ENCODE measurements at places on chromosomes 2 and 18.
A peak's percentile ranks its signal among the peaks of the same experiment; 100 is the strongest.

DNA sequence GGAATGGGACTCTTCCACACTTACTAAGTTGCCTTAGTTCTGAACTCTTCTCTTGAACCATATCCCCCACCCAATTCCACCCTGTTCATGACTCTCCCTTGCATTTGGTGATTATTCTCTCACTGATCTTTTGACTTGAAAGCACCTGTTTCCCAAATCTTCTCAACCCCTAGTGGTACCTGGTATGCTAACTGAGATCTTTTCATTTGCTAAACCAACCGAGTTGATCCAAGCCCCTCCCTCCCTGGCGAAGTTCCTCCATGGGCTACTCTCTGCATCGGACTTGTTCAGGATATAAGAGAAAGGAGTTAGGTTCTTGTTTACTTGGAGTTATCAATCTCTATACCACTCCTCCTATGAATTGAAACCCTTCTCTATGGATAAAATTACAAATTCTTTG is 593.5 kb downstream of the BCL11A start:
- no peak for DNase-seq

DNA sequence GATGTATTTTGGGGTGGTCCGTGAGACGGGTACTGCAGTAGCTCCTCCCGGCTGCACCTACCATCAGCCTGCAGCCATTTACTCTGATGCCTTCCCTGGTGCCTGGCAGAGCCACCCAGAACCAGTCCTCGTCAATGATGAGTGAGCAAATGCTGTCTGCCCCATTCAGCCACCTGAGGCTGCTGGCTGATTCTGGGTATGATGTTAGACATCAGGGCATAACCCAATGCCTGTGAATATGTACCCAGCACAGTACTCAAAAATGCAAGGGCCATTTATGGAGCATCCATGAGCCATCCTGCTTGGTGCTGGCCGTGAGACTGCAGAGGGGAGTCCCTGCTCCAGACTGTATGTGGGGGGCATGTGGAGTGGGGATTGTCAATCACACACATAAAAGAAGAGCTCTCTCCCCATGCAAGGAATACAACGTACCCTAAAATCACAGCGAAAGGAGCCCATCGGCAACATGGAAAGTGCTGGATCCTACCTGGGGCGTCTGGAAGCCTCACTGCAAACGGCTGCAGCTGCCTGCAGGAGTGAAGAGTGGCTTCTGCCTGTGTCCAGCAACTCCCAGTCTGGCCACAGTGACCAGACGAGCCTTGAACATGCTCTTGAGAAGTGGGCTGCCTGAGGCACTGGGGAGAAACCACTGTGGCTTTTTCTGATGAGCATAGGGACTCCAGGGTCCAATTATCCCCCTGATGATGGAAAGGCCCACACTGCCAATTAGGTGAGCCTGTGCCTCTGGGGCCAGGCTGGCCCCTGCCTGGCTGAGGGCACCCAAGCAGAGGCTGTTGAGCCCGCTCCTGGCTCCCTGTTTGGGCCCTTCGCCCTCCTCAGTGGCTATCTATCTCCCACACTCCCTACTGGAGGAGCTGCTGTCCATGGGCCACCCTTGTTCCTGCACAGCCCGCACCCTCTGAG is 2.4 kb upstream of the OR6B2 start:
- no peak for DNase-seq

DNA sequence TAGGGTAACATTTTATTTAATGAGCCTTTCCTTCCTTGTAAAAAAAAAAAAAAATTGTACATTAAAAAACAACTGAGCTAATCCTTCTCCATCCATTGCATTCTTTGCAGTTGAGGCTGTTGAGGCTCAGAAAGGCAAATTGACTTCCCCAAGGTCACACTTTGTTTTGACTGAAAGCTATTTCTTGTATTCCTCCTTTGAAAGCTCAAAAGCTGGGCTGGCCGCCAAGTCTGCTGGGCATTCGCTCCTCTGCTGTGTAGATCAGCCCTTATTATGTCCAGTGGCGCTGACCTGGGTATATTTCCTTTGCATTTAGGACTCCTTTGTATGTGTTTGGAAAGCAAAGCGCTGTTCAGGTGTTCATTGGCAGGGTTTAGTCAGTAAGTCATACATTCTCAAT is 44.0 kb downstream of the SGPP2 start:
- no peak for DNase-seq

- no peak for DNase-seq
These were observed 15.5 kb downstream of the FOSL2 start for GRCh38 chr2:28407976-28408690.

GRCh38 chr2:111701266-111701665 is 182.7 kb downstream of the ANAPC1 start:
- no peak for DNase-seq

- peak; percentile 43 for DNase-seq
These were observed at the start of gene DAW1 for GRCh38 chr2:227871375-227871791. Gene DAW1 (plus strand): TSS chr2:227871631. CDS start chr2:227871690, 59 bp downstream.

- no peak for DNase-seq
These were observed 1.2 kb upstream of the ASB1 start for GRCh38 chr2:238425505-238425978.

DNA sequence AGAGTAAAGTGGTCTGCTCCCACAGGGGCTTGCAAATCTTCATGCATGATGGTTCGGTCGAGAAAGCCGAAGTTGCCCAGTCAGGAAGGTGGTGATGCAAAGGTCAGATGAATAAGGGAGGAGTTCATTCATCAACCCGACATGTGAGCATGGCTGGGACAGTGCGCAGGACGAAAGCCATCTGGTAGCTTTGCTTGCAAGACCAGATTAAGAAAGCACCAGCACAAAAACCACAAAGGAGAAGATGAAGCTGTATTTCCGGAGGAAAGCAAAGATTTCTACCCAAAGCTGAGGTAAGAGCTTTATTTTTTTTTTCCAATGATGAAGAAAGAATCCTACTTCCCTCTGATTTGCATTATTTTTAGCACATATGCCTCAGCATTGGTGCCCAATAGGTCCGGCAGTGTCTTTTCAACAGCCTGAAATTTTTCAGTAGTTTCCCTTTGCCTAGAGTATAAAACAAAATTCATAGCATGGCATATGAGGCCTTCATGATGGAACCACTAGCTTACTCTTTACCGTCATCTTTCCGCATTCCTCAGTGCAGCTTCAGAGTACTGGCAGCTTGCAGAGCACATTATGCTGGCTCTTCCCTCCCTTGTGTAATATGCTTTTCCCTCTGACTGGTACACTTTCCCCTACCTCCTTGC is 112.0 kb upstream of the THOC1 start:
- DNase-seq = no peak

- peak; percentile 40 for DNase-seq
These were observed 138.1 kb downstream of the PTGR3 start for GRCh38 chr18:75070625-75071483.

DNA sequence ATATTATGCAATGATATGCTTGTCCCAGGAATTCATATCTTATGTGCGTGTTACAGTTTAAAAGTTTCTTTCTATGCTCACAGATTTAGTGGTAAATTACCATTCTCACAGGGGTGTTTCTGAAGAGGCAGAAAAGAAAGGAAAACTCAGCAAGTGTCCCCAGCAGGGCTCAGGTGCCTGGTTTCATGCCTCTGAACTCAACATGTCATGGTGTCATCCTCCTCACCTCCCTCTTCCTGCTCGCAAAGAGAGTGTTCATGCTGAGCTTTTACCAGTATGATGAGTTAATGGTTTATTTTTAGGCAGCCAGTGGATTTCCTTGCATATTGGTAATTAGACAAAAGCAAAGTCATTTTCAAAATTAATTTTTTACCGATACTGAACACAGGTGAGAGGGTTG is 492.9 kb upstream of the ZEB2 start:
- no peak for DNase-seq

GRCh38 chr2:26590508-26590907 is 50.7 kb downstream of the CIB4 start:
- DNase-seq = no peak

- DNase-seq = no peak
These were observed 47.1 kb downstream of the LONRF2 start for GRCh38 chr2:100275200-100275589.

DNA sequence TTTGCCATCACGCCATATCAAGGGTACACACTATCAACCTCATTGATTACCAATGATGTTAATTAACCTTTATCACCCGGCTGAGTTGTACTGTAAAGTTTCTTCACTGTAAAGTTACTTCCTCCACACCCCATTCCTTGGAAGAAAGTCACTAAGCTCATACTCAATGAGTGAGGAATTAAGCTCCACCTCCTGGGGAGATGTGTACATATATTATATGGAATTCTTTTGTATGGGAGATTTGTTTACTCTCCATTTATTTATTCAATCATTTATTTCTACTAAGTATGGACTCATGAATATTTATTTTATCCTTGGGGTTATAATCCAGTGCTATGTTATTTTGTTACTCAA is 56.8 kb downstream of the C2orf74 start:
- DNase-seq = no peak

DNA sequence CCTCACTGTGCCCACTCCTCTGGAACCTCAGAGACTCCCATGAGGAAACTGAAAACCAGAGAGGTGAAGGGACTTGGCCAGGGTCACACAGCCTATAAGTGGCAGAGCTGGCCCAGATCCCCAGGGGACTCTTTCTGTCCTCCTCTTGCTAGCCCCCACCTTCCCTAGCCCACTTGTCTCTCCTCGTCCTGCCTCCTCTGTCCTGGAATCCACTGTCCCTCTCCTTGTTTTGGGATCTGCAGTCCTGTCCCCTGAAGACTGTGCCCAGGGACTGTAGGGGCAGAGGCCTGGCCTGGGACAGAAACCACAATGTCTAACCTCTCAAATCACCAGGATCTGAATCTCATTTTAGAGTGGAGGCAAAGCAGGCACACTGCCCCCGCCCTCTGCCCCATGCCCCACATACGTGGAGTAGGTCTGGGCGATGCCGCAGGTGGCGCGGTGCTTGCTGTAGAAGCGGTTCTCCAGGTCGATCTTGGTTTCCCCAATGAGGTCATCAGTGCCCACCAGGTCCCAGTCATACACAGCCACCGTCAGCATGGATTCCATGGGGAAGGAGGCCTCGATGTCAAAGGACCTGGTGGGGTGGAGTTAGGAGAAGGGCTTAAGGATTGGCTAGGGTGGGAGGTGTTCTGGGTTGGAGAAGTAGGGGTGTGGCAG is 12.5 kb downstream of the OTOF start:
- no peak for DNase-seq
